ENCODE measurements at places on chromosomes 6 and 20.
A peak's percentile ranks its signal among the peaks of the same experiment; 100 is the strongest.

- no peak for DNase-seq
Observed at GRCh38 chr20:32206760-32207625, 550 bp downstream of the PLAGL2 start.

GRCh38 chr6:11198663-11199603, 33.5 kb downstream of the NEDD9 start:
- no peak for DNase-seq

DNA sequence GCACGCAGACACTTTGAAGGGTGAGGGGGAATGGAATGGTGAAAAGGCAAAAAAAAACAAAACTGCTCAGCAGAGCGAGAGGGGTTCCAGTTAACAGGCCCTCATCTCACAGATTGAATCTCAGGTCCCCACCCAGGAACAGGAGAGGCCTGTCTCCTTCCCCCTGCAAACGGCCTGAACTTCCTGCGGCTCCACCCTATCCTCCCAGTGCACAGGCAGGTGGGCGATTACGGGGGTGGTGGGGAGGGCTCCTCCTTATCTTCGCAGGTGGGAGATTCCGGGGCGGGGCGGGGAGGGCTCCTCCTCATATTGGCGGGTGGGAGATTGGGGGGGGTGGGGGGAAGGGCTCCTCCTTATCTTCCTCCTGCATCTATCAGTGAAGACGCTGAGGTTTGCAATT, 129.0 kb downstream of the SOX4 start:
- no peak for DNase-seq

DNA sequence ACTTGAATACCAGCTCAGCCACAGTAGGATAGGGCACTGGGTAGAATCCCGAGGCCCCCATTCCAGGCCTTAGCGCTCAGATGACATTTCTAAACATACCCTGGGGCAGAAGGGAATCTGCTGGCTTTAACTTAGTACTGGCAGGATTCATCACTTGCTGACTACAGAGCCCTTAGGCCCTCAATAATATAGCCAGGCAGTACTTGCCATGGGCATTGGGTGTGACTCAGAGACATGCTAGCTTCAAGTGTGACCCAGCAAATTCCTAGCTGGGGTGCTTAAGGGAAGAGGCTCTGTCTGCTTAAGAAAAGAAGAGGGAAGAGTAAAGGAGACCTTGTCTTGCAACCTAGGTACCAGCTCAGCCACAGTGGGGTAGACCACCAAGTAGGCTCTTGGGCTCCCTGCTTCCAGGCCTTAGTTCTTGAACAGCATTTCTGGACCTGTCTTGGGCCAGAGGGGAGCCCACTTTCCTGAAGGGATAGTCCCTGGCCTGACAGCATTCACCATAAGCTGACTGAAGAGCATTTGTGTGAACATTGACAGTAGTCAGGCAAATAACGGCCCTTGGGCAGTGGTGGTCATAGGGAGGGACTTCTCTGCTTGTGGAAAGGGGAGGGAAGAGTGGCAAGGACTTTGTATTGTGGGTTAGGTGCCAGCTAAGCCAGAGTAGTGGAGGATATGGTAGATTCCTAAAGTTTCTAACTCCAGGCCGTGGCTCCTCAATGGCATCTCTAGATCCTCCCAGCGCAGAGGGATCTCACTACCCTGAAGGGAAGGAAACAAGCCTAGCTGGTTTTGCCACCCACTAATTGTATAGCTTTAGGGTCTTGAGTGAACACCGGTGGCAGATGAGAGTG, 48.5 kb upstream of the HACE1 start:
- DNase-seq = no peak

DNA sequence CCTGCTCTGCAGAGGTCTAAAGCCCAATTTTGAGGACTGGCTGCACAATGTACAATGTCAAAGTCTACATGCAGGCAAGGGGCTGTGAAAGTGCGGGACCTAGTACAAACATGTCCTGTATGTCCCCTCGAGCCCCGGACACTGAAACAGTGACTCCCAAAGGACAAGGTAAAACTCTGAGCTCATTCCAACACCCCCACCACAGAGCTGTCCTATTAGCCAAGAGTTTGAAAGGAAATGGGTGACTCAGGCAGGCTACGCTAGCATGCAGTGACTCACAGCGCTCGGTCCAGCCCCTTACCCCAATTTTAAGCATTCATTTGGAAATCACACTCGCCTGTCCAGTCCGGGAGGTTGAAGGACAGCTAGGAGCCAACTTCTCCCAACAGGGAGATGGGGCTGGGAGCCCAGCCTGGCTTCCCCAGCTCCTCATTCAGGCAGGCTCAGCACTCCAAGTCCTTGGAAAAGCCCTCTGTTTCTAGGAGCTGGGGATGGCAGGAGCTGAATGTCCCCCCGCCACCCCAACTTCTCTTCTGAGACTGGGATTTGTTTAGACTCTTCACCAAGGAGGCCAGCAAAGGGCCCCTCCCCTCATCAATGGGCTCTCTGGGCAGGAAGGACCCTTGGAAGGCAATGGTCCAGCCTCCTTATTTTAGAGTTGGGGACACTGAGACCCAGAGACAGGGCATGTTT, 3.9 kb downstream of the SDC4 start:
- no peak for DNase-seq

DNA sequence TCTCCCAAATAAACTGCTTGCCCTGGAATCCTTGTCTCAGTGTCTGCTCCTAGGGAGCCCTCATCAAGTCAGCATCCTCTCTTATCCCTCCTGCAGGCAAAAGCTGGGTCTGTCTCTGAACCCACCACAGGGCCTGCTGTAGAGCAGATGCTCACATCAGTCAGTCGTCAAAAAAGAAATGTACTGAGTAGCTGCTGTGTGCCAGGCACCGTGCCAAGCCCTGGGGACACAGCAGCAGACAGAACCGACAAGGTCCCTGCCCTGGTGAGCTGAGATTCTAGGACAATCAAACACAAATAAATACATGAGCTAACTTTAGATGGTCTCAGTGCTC, 68.5 kb downstream of the EYA2 start:
- DNase-seq = no peak

- no peak for DNase-seq
Observed at GRCh38 chr20:32960222-32960518, 44.1 kb downstream of the SUN5 start.

DNA sequence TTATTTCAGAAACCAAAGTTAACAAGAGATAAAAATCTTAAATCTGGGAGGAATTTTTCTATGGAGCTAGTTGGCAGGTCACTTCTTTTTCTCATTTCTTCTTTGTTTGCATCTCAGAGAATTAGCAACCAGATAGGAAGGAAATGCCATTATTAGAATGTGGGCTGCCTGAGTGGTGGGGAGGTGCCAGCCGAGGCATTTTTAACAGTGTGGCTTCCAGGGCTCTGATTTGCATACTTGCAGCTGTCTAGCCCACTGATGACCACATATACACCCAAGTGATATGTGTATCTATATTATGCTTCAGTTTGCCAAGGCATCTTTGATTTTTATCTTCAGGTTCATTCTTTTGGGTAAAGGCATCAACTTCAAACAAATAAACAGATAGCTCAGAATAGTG, 206.7 kb downstream of the CLIC5 start:
- DNase-seq = no peak

DNA sequence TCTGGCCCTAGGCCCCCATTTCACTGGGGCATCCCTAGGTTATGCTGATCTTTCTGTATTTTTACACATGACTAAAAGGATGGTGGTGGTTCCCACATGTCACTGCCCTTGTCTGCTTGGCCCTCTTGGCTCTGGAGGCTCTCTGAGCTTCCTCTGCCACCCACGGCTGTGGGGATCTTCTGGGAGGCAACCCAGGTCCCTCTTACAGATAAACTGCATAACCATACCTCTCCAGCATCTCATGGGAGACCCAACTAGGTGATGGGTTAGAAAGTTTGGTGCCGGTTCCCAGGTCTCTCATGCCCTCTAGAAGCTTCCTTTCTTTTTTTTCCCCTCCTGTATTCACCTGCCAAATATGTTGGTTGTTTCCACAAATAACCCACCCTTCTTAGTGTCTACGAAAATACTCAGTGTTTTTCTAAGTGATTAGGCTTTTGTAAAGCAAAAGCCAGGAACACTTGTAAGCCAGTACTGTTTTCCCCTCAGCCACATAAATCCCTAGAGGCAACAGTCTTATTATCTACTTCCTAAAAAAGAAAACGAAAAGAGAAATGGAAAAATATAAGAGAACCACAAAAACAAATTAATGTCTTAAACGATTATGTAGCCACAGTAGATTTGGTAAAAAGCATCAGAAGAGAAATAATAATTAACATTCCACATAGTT, 71.7 kb upstream of the SMLR1 start:
- DNase-seq = no peak

DNA sequence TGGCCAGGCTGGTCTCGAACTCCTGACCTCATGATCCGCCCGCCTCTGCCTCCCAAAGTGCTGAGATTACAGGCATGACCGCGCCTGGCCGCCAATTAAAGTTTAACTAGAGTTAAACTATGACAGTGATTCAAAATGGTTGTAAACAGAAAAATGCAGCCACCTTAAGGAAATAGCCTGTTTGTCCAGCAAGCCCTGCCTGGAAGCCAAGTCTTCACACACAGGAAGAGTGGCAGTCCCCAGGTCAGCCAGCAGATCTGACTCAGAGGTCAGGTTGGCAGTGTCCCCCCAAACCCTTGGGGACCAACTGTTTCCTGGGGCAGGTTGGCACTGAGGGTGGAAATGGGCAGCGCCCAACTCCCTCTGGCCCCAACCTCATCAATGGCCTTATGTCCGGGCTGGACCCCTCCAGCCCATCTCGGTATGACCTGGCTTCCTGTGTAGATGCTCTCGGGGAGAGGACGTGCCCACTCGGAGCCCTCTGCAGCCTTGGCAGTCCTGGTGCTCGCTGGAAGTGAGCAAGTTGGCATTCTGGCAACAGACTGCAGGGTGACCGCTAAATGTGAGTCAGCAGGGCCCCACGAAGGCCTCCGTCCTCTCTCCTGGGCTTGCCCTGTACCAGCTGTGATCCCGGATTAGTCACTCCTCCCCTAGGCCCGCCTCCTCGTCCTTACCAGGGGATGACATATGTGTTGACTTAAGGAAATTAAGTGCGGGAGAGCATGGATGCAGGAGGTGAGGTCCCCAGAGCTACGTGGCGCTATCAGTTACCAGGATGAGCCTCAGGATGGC, 9.7 kb upstream of the HSP90AB1 start:
- peak; percentile 70 for DNase-seq

DNA sequence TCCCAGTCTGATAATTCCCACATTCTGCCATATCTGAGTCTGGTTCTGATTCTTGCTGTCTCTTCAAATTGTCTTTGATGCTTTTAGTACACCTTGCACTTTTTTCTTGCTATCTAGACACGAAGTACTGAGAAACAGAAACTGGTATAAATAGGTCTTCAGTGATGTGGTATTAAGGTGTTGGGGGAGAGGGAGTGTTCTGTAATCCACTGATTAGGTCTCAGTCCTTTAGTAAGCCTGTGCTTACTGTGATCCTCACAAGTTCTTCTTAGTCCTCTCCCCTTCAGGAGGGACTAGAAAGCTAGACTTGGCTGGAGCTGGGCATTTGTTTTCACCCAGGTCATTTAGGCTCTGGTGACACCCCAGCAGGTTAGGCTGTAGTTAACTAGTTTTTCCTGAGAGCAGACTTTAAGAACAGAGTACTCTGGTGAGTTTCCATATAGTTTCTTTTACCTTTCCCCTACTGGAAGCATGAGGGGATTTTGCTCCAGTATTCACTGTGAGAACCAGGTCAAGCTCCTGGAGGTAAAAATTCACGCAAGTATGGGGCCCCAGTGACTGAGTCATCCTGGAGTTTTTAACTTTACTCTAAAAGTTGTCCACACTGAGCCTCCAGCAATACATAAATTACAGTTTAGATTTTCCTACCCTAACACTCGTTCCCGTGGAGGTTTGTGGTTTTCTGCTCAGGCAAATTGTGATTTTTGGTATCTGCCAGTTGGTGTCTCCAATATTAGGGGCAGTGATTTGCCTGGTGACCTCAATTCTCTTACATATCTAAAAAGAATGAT, 154.6 kb downstream of the CDKAL1 start:
- no peak for DNase-seq

GRCh38 chr20:50013976-50014375, 31.2 kb downstream of the SNAI1 start:
- DNase-seq = no peak

GRCh38 chr6:27810768-27811450, 101.3 kb downstream of the OR2B2 start:
- no peak for DNase-seq

DNA sequence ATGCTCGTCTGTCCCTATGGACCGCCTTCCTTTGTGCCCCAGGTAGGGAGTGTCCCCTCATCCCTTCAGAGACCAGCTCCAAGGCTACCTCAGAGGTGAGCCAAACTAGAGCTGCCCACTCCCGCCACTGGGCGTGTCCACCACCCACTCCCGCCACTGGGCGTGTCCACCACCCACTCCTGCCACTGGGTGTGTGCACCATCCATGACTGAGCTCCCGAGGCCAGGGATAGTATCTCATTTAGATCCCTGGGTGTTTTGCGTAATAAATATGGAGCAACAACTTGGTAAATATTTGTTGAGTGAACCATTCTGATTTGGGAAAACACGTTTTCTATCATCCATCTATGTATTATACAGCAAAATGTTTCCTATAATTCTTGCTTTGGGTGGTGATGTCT, 68.8 kb downstream of the ZBTB2 start:
- no peak for DNase-seq

GRCh38 chr6:36930483-36930882, 24.1 kb upstream of the PI16 start:
- no peak for DNase-seq

DNA sequence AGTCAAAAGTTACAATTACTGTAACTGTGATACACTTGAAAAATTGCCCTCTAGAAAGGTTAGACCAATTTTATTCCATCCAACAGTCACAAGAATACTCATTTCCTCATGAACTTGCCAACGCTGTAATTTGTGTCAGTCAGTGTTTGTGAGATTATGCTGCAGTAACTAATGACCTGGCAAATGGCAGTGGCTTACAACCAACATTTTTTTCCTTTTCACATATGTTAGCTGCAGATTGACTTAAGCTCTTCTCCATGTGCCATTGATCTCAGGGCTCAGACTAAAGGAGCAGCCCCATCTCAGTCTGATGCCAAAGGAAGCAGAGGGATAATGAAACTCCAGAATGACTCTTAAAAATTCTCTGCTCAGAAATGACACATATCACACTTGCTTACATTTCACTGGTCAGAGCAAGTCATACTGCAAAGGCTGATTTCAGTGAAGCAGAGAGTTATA, 92.3 kb upstream of the ELOVL5 start:
- no peak for DNase-seq

- DNase-seq = no peak
Observed at GRCh38 chr6:36169023-36170007, 27.2 kb upstream of the BRPF3 start.

GRCh38 chr6:111862314-111862713, 10.9 kb downstream of the FYN start:
- no peak for DNase-seq

DNA sequence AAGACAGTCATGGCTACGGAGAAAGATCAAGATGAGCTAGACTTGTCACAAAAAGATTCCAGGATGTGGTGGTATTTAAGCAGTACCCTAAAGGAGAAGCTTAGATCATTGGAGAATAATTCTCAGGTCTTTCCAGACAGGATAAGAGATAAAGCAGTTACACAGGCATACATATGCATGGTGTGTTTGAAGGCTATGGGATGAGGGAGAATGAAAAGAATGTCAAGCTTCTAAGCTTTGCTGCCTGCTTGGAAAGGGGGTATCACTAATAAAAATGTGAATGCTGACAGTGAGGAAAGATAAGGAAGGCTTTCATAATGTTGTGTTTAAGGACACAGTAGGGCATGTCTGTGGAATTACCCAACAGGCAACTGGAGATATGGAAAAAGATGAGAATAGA, 28.1 kb downstream of the RWDD2A start:
- no peak for DNase-seq

GRCh38 chr20:2851086-2851485, 10.5 kb downstream of the VPS16 start:
- DNase-seq = no peak

- DNase-seq = no peak
Observed at GRCh38 chr20:50346374-50347283, 156.0 kb downstream of the CEBPB start.

GRCh38 chr6:5995949-5996713, 10.6 kb downstream of the NRN1 start:
- DNase-seq = peak; percentile 90
